ENCODE measurements at places on chromosomes 7 and 10.

- no peak for DNase-seq
Measured at GRCh38 chr10:13219685-13220670, 14.2 kb downstream of the UCMA start.

- DNase-seq = no peak
Measured at GRCh38 chr7:101238226-101239182, 902 bp upstream of the CLDN15 start.

DNA sequence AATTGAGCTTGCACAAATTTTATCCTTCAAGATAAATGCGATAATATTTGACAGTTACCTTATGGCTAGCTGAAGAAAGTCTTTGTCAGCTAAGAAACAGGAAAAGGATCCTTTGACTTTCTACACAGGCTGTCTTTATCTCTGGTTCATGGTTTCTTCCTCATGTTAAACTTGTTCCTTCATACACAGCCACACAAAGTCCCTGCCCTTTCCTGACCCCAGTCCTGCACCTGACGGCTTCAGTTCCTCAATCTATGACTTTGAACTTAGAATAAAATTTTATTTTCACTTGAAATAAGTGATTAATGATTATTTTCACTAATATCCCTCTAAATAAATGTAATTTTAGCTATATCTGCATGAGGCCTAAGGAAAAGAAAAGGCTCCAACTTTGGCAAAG lies 77.8 kb upstream of the PRSS1 start:
- DNase-seq = no peak

DNA sequence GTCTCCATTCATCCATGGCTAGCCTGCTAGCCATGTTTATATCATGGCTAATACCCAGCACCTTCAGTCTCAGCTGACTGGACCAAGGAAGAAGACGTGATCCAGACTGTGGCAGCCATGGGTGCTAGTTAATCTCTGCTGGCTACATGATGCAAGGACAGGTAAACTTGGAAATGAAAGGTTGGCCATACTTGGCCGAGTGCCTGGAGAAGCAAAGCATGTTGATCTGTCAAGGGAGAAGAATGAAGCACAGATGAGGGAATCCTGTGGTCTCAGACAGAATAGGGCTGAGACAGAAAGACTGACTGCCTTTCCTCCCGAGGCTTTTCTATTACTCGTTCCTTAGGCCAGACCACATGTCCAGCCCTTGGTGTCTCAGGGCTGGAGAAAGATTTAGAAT lies 41.1 kb downstream of the CPVL start:
- DNase-seq = no peak

GRCh38 chr7:5597772-5598171 lies 174.1 kb upstream of the TNRC18 start:
- no peak for DNase-seq

- no peak for DNase-seq
Measured at GRCh38 chr10:110885932-110886674, 14.4 kb downstream of the PDCD4 start.

DNA sequence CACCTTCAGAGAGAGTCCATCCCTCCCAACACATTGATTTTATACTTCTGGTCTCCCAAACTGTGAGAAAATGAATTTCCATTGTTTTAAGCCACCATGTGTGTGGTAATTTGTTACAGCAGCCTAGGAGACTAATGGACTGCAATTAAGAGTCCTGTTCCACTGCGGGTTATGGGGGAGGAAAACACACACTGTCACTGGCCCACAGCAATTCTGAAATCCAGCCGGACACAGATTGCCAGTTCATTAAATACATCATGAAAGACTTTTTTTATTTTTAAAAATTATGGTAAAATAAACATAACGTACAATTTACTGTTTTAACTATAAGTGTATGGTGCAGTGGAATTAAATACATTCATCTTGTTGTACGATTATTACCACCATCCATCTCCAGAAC lies 193.4 kb upstream of the GRB10 start:
- DNase-seq = no peak

DNA sequence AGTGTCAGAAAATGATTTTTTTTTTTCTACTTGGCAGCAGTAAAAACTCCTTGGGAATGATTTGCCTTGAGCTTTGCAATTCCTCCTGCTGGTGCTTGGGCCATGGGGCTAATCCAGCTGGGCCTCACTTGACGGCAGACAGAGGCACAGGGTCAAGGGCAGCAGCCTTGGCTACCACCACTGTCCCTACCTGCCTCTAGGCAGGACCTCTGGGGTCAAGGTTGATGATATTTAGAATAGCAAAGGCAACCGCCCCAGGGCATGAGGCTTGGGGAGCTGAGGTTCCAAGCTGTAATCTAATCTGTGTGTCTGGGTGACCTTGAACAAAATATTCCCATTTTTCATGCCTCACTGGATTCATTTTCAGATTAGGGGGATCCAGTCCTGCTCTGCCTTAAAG lies 327.4 kb downstream of the PLXNA4 start:
- no peak for DNase-seq

DNA sequence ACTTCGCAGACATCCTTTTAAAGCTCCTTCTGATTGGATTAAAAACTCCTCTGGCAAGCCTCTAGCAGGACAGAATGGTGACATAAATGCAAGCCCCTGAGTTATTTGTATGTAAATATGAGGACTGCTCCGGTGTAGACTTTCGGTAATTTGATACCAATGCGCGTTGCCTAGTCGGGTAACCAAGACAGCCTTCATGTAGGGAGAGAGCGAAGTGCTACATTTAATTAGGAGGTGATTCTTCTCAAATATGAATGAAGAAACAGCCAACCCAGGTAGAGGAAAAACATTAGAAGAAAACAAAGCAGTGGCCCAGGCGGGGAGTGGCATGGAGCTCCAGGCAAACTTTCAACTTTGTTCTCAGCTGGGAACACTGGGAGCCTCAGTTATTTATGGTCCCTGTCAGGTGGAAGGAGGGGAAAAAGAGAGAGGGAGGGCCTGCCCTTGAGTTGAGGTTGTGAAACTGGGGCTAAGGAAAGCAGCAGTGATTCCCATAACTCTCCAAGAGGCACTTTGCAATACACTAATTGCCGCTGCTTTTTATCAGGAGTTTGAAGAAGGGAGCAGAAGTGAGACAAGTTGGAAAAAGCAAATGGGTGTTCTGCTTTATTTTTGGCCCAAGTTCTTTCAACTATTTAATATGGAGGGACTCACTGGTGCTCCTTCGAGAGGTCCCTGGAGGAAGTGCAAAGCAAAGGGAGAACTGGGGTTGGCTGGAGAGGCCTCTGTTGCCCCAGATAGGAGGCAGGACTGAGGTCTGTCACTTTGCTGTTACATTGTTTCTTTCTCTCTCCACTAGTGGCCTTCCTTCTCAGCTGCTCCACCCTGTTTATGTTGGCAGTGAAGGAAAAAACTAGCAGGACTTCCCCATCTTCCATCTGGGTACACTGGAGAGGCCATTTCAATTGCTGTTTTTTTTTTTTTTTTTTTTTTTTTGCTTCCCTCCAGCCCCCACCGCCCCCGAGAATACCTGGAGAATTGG lies 234.6 kb upstream of the CCDC6 start:
- DNase-seq = no peak
